Renal pelvis (tissue), 12 donors: ENCODE measurements at places on chromosomes 16 and 17. TPM values are rescaled to one million over a fixed set of nuclear protein-coding genes. Genes with fewer than 3 reads are reported as not detected.

DNA sequence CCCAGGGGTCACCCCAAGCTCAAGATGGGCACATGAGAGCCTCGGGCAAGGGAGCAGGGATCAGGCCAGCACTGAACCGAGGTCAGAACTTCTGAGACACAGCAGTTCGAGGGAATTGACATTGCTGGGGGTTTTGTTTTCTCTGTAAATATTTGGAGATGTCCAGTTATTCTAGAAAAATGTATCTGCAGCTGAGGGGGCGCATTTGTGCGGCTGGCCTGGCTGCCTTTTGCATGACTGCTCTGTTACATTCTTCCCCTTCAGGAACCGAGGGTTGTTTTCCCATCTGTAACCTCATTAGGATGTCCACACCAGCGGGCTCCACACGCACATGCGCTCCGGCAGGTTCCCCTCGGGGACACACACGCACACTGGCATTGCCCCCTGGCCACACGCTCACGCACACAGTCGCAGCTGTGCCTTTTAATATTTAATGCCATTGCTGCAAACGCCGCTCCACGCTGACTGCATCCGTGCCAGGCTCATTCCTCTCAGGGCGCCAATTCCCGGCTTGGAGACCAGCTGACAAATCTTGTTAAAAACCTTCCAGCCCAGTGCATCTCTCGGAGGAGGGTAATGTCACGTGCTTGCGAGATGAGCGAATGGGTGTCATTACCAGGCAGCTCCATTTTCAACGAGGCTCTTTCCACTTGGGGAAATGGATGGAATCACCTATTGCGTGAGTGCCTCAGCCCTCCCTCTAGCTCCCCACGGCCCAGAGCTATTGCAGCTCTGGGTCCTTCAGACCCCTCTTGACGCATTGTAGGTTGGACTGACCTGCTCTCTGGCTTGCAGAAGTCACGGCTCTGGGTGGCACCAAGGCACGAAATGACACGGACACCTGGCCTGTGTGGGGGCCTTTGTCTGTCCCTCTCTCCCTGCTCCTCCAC lies 13.1 kb downstream of the CCR7 start:
- DNase-seq = no peak

DNA sequence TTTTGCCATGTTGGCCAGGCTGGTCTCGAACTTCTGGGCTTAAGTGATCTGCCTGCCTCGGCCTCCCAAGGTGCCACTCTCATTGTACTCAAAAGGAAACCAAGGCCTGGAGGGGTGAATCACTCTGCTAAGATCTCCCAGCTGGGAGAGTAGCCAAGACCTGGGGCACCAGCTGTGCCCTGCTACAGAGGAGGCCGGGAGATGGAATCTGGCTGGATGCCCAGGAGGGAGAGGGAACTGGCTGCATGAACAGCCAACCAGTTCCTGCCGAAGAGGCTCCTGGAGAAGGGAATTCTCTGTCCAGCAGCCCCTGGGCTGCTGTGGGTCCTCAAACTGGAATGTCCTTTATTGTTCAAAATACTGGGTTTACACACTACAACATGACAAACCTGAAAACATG lies 238.7 kb upstream of the CIBAR2 start:
- peak; percentile 76 for DNase-seq

GRCh38 chr17:77449908-77450741 lies 309.4 kb downstream of the SEC14L1 start:
- peak; percentile 76 for DNase-seq

DNA sequence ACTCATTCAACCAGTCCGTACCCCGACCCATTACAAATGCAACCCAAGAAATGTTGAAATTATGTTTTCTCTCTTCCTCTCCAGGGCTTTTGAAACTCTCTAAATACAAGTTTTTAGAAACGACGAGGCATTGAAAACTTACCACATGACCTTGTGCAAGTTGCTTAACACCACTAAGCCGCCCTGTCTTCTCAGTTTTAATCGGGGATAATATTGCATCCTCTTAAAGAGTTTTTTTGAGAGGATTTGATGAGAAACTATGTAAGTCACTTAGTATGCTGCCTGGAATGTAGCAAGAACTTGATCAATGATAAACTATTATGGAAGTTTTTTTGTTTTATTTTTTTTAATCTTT lies 149.0 kb upstream of the FAM20A start:
- DNase-seq = no peak

GRCh38 chr17:64218066-64218465 lies 45.0 kb downstream of the TEX2 start:
- no peak for DNase-seq

DNA sequence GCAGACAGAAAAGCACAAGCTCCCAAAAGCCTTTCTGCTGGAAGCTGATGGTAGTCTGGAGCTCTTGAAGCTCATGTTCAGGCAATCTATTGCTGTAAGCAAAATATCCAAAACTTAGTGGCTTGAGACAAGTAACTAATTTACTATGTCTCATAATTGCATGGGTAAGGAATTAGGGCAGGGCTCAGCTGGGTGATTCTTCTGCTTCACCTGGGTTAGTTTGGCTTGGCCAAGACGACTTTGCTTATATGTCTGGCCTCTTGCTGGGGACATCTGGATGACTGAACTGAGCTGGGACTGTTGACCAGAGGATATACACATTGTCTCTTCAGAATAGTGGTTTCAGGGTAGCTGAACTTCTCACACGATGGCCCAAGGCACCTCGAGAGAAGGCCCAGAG lies 96.8 kb upstream of the WSCD1 start:
- no peak for DNase-seq

AFMID gene
- 82.3 TPM for polyA plus RNA-seq

- no peak for DNase-seq
Observed at GRCh38 chr17:41403404-41404023, 6.1 kb upstream of the KRT31 start.

TBC1D3L gene
- 38.8 TPM for polyA plus RNA-seq

MNT gene
- polyA plus RNA-seq = 23.1 TPM

- no peak for DNase-seq
Observed at GRCh38 chr17:2983255-2983654, 80.2 kb downstream of the OR1D5 start.

- peak; percentile 70 for DNase-seq
Observed at GRCh38 chr17:73191443-73192205, 1.2 kb upstream of the COG1 start.

- DNase-seq = no peak
Observed at GRCh38 chr16:87996962-87997880, 46.0 kb downstream of the BANP start.

- DNase-seq = no peak
Observed at GRCh38 chr16:3977376-3977775, 96.9 kb upstream of the CREBBP start.

DNA sequence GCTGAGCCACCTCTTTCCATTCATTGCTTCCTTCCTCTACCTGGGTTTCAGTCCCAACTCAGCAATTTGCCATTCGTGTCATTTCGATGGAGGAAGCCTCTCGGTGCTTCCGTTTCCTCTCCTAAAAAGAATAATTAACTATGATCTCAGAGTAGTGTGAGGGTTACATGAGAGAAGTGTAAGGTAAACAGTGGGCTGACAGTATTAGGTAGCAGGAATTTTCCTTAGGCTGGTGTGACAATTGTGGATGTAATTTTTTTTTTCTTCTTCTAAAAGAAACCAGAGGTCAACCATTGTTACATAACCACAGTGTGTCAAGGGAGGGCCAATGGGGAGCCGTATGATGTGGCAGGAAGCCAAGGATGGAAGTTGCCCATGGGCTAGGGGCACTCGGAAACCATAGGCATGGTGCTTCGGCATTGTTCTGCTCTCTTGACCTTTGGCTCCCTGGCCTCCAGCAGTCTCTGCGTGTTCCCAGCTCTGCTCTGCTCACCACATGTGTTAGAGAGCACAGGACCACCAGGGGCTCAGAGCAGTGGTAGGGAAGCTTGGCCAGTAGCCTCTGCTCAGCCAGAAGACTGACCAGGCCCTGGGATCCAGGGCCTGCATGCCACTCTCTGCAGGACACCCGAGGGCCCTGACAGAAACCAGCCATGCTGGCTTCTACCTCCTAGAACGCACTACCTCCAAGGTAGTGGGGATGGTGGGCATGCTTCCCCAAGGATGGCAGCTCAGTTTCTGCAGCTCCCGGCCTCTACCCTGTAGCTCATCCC lies 2.0 kb upstream of the TOP2A start:
- no peak for DNase-seq

DNA sequence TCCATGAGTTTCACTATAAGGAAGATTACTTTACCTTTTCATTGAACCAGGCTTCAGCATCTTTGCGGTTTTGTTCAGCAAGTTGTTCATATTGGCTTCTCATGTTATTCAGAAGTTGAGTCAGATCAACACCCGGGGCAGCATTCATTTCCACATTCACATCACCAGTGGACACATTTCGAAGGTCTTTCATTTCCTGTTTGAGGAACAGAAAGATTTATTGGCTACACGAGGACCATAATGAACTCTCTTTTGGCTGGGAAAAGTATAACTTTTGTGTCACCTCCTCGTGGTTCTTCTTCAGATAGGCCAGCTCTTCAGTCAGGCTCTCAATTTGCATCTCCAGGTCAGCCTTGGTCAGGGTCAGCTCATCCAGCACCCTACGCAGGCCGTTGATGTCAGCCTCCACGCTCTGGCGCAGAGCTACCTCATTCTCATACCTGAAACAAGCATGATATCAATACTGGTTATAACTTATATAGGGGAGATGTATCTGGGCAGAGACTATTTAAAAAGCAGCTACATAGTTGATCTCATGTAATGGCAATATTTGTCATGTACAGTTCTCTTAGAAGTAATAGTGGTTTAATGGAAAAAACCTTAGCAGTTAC lies 2.1 kb downstream of the KRT10 start:
- no peak for DNase-seq

DNA sequence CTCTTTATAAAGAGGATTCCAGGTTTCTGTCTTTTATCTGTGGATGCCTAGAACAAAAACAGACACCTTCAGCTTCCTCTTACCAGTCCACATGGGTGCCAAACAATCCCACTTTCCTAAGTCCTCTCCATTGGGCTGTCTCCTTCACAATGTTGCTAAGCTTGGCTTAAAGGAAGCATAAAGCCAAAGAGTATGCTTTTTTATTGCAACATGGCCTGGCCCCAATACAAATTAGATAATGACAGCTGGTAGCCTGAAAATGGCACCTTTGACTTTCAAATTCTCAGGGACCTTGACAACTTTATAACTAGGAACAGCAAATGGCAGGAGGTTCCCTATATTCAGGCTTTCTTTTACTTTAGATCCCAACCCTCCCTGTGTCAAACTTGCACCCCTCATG lies 55.8 kb downstream of the SLFN5 start:
- no peak for DNase-seq

DNA sequence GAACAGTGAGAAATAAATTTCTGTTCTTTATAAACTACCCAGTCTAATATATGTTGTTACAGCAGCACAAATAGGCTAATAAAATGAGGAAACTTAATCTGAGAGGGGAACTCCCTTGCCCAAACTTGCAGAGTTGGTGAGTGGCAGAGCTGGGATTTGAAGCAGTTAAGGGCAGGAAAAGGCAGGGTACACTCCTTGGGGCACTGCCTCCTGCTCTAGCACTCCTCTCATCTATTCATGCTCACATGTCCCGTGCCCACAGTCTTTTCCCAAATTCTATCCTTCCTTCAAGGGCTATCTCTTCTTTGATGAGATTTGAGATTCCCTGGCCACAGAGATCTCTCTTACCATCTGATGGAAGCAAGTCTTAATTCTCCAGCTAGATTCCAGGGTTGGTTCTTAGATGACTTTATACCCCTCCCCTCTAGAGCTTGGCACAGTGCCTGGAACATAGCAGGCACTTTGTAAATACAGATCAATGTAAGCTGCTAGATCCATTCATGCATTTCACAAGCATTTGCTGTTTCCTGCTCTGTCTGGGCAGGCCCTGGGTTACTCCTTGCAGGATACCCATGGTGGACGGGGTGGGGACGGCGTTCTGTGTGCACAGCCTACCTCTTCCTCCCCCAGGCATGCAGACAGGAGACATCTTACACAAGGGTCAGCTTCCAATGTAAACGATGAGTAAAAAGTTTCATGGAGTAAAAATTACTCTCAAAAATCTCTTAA lies 39.2 kb upstream of the ABCC12 start:
- peak; percentile 19 for DNase-seq

- DNase-seq = no peak
Observed at GRCh38 chr16:30358990-30359870, 4.1 kb upstream of the CD2BP2 start.

DNA sequence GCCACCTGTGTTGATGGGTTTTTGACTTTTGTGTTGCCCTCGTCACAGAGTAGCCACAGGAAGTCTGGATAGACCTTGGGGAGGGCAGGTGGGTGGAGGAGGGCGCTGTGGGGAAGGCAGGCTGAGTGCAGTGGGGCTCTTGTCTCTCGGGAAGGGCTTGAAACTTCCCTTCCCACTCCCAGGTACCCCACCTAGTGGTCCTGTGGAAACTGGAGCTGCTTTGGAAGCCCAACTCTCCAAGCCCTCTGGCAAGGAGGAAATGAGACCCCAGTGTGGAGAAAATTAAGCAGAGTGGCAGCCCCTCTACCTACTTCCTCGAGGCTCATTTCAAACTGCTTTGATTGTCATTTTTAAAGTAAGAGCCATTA lies 9.2 kb downstream of the CA5A start:
- DNase-seq = no peak

- no peak for DNase-seq
Observed at GRCh38 chr16:70730944-70731343, 45.1 kb upstream of the MTSS2 start.

DNA sequence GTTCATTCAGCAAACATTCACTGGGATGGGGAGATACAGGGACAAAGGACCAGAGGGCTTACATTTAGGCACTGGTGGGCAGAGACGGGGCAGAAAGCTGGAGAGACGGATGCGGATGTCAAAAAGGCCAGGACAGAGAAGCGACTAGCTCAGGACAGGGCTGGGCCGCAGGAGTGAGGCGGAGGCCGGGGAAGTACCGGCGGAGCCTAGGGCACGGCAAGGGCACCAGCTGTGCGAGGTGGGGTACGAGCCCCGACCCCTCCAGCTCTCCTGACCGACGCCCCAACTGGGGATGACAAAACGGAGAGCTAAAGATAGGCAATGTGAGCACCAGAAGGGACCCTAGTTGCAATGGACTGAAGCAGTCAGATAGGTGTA lies 3.9 kb upstream of the SGCA start:
- DNase-seq = no peak

- DNase-seq = no peak
Observed at GRCh38 chr17:77393274-77393600, 252.5 kb downstream of the SEC14L1 start.

DNA sequence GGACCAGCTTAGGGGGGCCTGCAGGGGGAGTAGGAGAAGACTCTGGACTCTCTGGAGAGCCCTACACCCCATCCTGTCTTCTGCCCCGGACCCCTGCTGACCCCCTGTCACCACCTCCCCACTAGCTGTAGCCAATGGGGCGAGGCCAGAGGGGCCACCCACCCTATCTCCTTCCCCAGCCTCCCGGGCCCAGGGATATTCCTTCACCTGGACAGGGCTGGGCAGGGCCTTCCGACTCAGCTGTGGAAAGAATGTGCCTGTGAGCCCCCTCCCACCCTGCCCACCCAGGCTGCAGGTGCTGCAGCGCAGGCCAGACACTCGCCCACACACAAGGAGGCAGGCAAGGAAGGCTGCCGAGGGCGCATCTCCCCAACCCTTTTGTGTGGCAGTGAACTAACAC lies 23.0 kb downstream of the TSPOAP1 start:
- DNase-seq = no peak

STAT5A gene
- 7.6 TPM for polyA plus RNA-seq

GRIN2A gene
- 7.5 TPM for polyA plus RNA-seq
